ENCODE measurements at places on chromosomes 4 and X. TPM values are rescaled to one million over a fixed set of nuclear protein-coding genes. Genes with fewer than 3 reads are reported as not detected.

Gene PPP4R3C
- total RNA-seq = not detected

Gene IL9R
- total RNA-seq = not detected

Gene SPIN3
- 7.5 TPM for total RNA-seq

Gene CITED1
- not detected for total RNA-seq

Gene VGLL1
- total RNA-seq = not detected

Gene RAB40AL
- 4.9 TPM for total RNA-seq

Gene IGSF1
- total RNA-seq = not detected

Gene ADH1B
- total RNA-seq = 5,346 TPM

Gene PPP2R2C
- total RNA-seq = not detected

Gene AMER1
- total RNA-seq = 3.3 TPM

Gene FAM9C
- total RNA-seq = not detected

Gene KDM5C
- total RNA-seq = 46.9 TPM

Gene SCRG1
- not detected for total RNA-seq

Gene DACH2
- not detected for total RNA-seq

Gene CXCL10
- total RNA-seq = not detected

Gene PQBP1
- 53.9 TPM for total RNA-seq

Gene NDUFC1
- total RNA-seq = 27.3 TPM

Gene LIMCH1
- total RNA-seq = 25.8 TPM

Gene CC2D2A
- total RNA-seq = 12.6 TPM

Gene SPANXD
- total RNA-seq = not detected

Gene PABPC4L
- 0.85 TPM for total RNA-seq

Gene DDX3X
- total RNA-seq = 404 TPM

Gene TDO2
- not detected for total RNA-seq

Gene GRPR
- not detected for total RNA-seq

Gene CYLC1
- total RNA-seq = not detected

Gene MXRA5
- 0.38 TPM for total RNA-seq

Gene RNF175
- not detected for total RNA-seq

Gene EDA2R
- total RNA-seq = 1.1 TPM

Gene SLITRK2
- 1.3 TPM for total RNA-seq

Gene NXF2
- total RNA-seq = not detected

Gene GYPB
- not detected for total RNA-seq

Gene ANKRD50
- total RNA-seq = 14.5 TPM

Gene N4BP2
- total RNA-seq = 11.9 TPM

Gene GAB1
- 41.3 TPM for total RNA-seq

Gene PARM1
- 62.3 TPM for total RNA-seq

Gene KCNE5
- total RNA-seq = 1.0 TPM

Gene UGT2A1
- total RNA-seq = not detected

Gene GPR50
- total RNA-seq = not detected

Gene SPACA5B
- not detected for total RNA-seq

Gene ZAR1
- total RNA-seq = not detected

Gene GAB3
- total RNA-seq = 16.2 TPM

Gene GJB1
- not detected for total RNA-seq

Gene TMPRSS11D
- total RNA-seq = not detected

Gene GPRASP1
- total RNA-seq = 6.8 TPM

Gene TNIP3
- not detected for total RNA-seq

Gene IL2RG
- 9.8 TPM for total RNA-seq

Gene BMP3
- total RNA-seq = 2.9 TPM

Gene GUCY1B1
- total RNA-seq = 11.5 TPM

Gene CFI
- total RNA-seq = 18.9 TPM

Gene GDPD2
- not detected for total RNA-seq

Gene CT45A8
- total RNA-seq = not detected

Gene OTUD6A
- total RNA-seq = not detected

Gene SPACA5
- total RNA-seq = not detected

Gene RHOXF1
- total RNA-seq = 4.7 TPM

Gene DKK2
- 3.4 TPM for total RNA-seq

Gene AMBN
- total RNA-seq = not detected

Gene CDKL2
- not detected for total RNA-seq

Gene TLR3
- total RNA-seq = 4.6 TPM

Gene GABRQ
- not detected for total RNA-seq

Gene IL13RA2
- total RNA-seq = not detected
